Suprapubic skin (tissue), 4 donors: ENCODE measurements at places on chromosomes 16 and 17. TPM values are rescaled to one million over a fixed set of nuclear protein-coding genes. Genes with fewer than 3 reads are reported as not detected.

Gene LDHD
- total RNA-seq, result 10.7 TPM

DNA sequence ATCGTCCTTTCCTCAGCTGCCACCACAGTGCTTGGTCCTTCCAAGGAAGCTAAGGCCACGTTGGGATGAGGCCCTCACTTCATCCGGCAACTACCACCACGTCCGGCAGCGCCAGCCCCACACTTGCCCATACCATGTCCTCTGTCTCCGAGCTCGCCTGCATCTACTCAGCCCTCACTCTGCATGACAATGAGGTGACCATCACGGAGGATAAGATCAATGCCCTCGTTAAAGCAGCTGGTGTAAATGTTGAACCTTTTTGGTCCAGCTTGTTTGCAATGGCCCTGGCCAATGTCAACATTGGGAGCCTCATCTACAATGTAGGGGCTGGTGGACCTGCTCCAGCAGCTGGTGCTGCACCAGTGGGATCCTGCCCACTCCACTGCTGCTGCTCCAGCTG is 44.9 kb downstream of the TTC19 start:
- H3K4me1 ChIP-seq, result no peaks in the 10 kb centered on the region
- no peaks in the 10 kb centered on the region for H3K27me3 ChIP-seq
- H3K4me3 ChIP-seq, result no peak overlapping the region

- H3K27me3 ChIP-seq, result no peaks in the 10 kb centered on the region
- no peaks in the 10 kb centered on the region for H3K4me1 ChIP-seq
- no peak overlapping the region for H3K27ac ChIP-seq
- H3K36me3 ChIP-seq, result no peaks in the 10 kb centered on the region
- H3K4me3 ChIP-seq, result no peak overlapping the region
- DNase-seq, result no peak
These were observed 194.5 kb upstream of the COX10 start for GRCh38 chr17:13874817-13875216.

Gene GSDMA
- total RNA-seq, result 156 TPM

Gene TSPOAP1
- total RNA-seq, result 9.4 TPM

DNA sequence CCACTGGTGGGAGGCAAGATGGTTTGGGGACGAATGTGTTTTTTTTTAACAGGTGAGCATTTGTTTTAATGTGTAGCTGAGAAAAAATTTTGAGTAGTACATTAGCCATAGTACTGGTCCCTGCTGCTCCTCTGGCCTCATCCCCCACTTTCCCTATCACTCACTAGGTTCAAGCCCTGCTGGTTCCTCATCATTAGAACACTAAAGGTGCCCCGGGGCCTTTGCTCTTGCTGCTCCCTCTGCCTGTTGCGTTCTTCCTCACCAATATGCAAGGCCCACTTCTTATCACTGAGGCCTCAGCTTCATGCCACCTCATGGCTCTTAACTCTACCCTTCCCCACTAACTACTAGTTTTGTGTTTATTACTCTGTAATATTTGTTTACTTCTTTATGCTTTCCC is 74.5 kb downstream of the GNAO1 start:
- H3K27me3 ChIP-seq, result no peaks in the 10 kb centered on the region
- H3K4me3 ChIP-seq, result no peak overlapping the region
- H3K36me3 ChIP-seq, result no peaks in the 10 kb centered on the region

Gene SLC5A2
- total RNA-seq, result not detected

Gene KRTAP1-1
- total RNA-seq, result 9.9 TPM

Gene PIRT
- total RNA-seq, result not detected

- peaks cover 26% of the 10 kb centered on the region for H3K4me1 ChIP-seq
- H3K4me3 ChIP-seq, result no peak overlapping the region
- no peaks in the 10 kb centered on the region for H3K36me3 ChIP-seq
- peaks cover 98% of the 10 kb centered on the region for H3K27me3 ChIP-seq
- no peak for DNase-seq
These were observed 4.9 kb downstream of the FOXC2 start for GRCh38 chr16:86571530-86571915.

GRCh38 chr17:73414171-73414955 is 102.6 kb upstream of the CDC42EP4 start:
- no peaks in the 10 kb centered on the region for H3K27me3 ChIP-seq
- no peak for DNase-seq
- no peaks in the 10 kb centered on the region for H3K4me1 ChIP-seq
- no peaks in the 10 kb centered on the region for H3K36me3 ChIP-seq

GRCh38 chr17:46212634-46213435 is 19.6 kb upstream of the KANSL1 start:
- no peak overlapping the region for H3K4me3 ChIP-seq
- peaks cover 5% of the 10 kb centered on the region for H3K36me3 ChIP-seq
- no peak for DNase-seq
- H3K27ac ChIP-seq, result no peak overlapping the region

DNA sequence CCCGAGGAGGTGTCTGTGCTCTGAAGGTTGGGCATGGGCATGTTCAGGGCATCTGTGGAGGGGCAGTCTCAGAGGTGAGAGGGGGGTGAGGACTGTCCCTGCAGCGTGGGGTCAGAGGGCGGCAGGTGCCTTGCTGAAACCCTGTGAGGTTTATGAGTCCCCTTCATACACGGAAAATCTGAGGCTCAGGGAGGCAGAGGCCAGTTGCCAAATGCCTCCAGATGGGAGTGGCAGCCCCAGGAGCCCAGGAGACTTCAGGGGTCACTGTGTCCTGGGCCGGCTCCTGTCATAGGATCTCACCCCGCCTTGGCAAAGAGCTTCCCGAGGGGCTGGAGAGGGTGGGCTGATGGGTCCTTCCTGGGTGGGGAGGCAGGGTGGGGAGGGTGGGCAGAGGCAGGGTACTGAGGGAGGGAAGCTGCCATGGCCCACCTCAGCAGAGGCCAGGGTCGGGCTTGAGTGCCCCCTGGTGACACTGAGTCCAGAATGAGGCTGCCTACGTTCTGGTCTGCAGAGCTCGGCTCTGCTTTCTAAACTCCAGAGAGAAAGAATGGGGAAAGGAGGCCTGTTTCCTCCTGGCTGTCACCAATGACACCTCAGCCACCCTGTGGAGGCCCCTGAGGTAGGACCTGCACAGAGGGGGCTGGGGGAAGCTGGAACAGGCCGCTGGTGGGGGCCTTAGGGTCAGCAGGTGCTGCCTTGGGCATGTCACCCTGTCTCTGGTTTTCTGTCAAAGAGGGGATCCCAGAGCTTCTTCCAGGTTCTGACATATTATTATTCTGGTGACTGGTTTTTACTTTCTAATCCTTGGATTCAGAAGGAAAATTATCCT is 1.1 kb downstream of the LGALS9 start:
- H3K4me3 ChIP-seq, result peak overlapping the region; percentile 36
- peaks cover 49% of the 10 kb centered on the region for H3K4me1 ChIP-seq
- H3K27ac ChIP-seq, result peak overlapping the region; percentile 7
- no peak for DNase-seq
- H3K27me3 ChIP-seq, result no peaks in the 10 kb centered on the region

DNA sequence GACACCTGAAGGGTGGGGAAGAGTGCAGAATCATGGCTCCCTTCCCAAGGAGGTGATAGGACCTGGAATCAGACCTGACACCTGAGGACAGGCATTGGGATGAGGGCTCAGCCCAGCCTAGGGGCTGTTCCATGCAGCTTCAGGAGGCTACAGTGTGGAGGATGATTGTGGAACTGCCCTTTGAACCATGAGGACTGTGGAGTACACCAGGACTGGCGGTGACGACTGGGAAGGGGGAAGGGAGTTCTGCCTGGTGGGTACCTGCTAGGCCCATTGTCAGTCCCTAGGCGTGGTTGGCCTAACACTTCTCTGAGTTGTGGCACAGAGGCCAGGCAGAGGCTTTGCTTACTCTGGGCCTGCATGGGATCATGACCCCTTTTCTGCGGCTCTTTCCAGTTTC is 76.1 kb downstream of the MPRIP start:
- H3K27me3 ChIP-seq, result no peaks in the 10 kb centered on the region
- DNase-seq, result no peak
- H3K4me1 ChIP-seq, result peaks cover 53% of the 10 kb centered on the region

GRCh38 chr17:57418463-57419246 is 162.3 kb downstream of the MSI2 start:
- no peaks in the 10 kb centered on the region for H3K36me3 ChIP-seq
- H3K27ac ChIP-seq, result no peak overlapping the region
- H3K27me3 ChIP-seq, result no peaks in the 10 kb centered on the region

DNA sequence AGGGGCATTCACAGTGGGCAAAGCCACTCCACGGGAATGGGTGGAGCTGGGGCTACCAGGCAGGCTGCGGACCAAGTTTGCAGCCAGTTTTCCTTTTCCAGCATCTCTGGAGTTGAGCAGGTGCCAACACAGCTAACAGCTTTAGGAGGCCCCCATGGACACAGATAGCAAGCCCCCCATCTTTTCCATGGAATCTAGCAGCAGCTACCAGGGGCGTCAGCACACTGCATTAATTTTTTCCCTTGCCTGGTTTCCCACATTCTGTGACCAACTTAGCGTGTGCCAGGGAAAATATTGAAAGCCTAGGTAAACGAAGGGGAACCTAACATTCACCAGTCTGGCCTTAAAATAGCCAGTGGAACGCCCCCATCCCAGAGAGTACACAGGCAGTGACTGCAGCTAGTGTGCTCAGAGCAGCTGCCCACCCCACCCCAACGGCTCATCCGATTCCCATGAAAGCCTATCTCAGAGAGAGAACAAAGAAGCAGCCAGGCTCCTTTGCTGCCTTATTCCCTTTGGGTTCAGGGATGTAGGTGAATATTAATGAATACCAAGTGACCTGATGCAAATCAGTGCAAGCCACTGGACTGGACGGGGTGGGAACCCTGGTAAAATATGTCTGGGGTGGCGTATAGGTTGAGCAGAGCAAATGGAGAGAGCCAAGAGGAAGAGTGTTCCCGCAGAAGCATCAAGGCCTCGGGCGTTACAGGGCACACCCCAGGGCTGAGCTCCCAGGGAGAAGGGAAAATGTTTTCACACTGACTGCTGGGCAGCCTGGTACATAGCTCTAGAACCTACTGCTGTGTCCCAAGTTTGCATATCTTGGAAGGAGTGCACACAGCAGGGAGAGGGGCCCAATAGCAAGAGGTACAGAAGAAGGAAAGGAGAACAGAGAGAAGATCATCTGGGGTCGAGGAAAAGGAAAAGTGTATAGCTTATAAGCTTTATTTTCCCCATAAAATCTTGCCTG is 73.9 kb upstream of the SOX9 start:
- H3K4me3 ChIP-seq, result no peak overlapping the region
- no peak overlapping the region for H3K27ac ChIP-seq
- no peaks in the 10 kb centered on the region for H3K36me3 ChIP-seq
- H3K27me3 ChIP-seq, result peaks cover 10% of the 10 kb centered on the region
- no peaks in the 10 kb centered on the region for H3K4me1 ChIP-seq
- no peak for DNase-seq

DNA sequence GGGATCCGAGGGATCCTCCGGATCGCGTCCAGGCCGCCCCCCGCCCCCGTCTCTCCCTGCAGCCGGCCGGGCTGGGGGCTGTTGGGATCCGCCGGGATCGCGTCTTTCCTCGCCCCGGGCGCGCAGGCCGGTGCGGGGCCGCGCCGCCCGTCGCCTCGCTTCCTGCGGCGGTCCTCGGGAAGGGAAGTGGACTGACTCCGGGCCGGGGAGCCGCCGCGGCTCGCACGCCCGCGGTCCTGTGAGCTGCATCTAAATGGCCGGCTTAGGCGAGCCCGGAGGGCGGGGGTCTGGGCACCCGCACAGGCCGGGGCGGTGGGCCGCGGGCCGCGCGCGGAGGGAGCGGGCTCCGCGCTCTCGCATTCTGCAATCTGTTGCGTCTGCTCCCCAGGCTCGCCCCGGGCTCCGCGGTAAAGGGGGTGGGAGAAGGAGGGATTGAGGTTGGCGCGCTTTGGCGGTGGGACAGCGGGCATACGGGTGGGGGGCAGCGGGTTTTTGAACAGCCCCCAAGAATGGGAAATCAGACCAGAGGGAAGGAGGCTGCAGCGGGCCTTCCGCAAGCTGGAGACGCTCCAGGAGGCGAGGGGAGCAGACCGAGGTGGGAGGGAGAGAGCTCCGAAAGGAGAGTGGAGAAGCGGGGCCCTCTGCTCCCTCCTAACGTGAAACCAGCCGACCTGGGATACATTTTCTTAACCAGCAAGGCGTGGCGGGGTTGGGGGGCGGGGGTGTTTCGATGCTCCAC is 2.2 kb downstream of the TMEM132E start:
- DNase-seq, result no peak
- no peaks in the 10 kb centered on the region for H3K36me3 ChIP-seq
- H3K27ac ChIP-seq, result no peak overlapping the region
- H3K4me3 ChIP-seq, result peak overlapping the region; percentile 57
- H3K4me1 ChIP-seq, result peaks cover 37% of the 10 kb centered on the region

DNA sequence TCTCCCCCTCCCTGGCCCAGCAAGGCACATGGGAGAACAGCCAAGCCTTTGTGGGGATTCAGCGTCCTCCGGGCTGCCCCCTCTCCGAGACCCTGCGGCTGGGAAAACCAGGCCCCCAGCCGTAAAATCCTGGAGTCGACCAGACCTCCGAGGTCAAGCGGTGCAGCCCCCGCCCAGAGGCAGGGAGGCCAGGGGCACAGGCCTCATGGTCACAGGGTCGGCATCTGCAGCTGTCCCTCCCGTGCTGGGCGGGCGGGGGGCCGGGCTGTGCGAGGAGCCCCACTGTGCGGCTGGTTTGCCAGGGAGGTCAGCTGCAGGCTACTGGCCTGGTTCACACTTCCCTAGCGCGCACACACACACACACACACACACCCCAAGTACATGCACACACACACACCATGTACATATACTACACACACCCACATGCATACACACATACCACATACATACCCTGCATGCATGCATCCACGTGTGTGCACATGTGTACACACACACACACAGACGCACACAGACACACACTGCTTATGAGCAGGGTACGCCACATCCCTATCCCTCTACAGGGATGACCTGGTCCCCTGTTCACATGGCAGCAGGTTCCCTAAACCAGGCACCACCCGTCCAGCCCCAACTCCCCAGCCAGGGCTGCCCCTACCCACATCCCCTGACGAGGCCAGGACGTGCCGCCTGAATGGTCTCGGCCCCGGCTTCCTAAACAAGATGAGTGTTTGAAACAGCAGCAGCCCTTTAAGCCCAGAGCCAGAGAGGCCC is 108.9 kb upstream of the CIBAR2 start:
- no peaks in the 10 kb centered on the region for H3K27me3 ChIP-seq
- H3K4me1 ChIP-seq, result peaks cover 28% of the 10 kb centered on the region
- no peak overlapping the region for H3K27ac ChIP-seq
- no peak for DNase-seq

DNA sequence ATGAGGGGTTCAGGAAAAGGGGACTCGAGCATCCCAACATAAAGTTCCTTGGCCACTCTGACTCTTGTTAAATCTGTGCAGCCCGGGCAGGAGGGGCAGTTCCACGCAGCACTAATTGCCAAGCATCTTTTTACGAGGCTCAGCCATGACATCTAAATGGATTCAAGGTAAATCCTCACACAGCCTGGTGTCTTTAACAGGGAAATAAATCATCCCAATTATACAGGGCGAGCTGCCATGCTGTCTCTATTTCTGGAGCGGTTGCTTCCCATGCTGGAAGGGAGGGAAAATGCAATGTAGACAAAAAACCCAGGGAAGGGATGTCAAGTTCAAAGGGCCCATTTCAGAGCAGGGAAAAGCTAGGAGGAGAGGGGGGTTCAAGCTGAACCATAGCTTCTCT is 110.0 kb downstream of the GAS7 start:
- peak; percentile 52 for DNase-seq
- H3K4me3 ChIP-seq, result no peak overlapping the region
- H3K4me1 ChIP-seq, result peaks cover 34% of the 10 kb centered on the region
- no peaks in the 10 kb centered on the region for H3K36me3 ChIP-seq

GRCh38 chr17:74981318-74981978 is 6.0 kb upstream of the CDR2L start:
- H3K36me3 ChIP-seq, result no peaks in the 10 kb centered on the region
- H3K27ac ChIP-seq, result peak overlapping the region; percentile 75
- no peak for DNase-seq
- no peaks in the 10 kb centered on the region for H3K27me3 ChIP-seq
- peak overlapping the region; percentile 51 for H3K4me3 ChIP-seq

- no peak for DNase-seq
- peaks cover 28% of the 10 kb centered on the region for H3K36me3 ChIP-seq
- H3K4me1 ChIP-seq, result peaks cover 6% of the 10 kb centered on the region
- no peaks in the 10 kb centered on the region for H3K27me3 ChIP-seq
- no peak overlapping the region for H3K27ac ChIP-seq
- H3K4me3 ChIP-seq, result no peak overlapping the region
These were observed 153.2 kb upstream of the CHMP6 start for GRCh38 chr17:80838311-80839025.
